Substantia nigra (tissue), 51 donors: ENCODE measurements at places on chromosomes 2 and 18.
A peak's percentile ranks its signal among the peaks of the same experiment; 100 is the strongest.

DNA sequence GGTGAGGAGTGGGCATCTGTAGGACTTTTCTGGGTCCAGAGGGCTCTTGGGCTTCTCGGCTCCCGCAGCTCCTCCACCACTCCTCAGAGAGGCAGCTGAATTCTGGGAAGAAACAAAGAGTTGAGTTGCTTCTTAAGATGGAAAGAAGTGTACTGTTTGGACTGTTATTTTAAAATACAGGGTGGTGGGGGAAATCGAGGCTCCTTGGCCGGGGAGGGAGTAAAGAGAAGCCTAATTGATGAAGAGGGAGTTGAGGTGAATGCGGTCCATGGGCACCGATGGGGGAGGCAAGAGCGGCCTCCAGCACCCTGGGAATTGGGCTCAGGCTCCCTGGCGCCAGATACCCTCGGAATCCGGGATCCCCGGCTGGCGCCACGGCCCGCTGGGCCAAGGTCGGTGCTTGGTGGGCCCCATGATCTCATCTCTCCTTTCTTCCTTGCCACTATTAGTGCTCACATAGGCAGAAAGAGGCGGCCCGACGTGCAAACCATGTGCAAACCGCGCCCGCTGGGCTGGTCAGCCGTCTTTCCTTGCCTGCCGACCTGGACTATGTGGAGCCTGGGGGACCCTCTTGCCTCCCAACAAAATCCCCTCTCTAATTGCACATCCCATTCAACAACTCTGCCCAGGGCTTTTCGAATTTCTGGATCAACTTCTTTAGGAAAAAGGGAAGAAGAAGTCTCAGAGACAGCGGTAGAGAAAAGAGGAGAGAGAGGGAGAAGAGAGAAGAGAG is 604 bp upstream of the SIX3 start:
- no peak for DNase-seq

DNA sequence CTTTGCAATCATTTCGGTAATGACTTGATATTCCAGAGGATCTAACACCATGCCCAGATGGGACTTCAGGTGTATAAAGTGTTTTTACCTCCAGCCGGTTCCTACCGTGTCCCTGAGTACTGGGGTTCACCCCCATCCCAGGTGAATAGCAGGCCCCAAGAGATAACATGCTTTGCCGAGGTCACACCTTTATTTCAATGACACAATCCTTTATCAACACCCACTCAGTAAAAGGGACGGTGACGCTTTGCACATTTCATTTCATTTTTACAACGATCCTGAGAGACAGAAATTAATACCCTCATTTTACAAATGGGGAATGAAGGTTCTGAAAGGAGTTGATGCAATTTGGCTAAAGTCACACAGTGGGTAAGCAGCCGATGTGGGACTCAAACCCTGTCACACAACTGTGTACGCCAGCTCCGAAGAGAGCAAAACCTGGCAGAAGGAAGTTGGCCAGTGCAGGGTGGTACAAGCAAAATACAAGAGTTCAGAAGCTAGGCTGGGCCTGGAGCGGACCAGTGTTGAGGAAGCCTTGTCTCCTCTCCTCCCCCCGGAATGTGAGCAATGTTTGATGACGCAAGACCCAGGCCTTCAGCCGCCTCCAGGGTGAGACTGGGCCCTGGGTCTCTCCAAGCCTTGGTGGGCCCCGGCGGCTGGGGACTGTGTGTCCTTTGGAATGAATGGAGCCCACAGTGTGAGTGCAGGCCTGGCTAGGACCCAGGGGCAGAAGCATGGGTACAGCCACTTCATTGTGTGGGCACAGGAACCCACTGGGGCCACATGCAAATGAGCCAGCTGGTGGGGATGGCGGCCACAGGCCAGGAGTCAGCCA is 139.6 kb upstream of the MYCN start:
- peak; percentile 94 for DNase-seq

DNA sequence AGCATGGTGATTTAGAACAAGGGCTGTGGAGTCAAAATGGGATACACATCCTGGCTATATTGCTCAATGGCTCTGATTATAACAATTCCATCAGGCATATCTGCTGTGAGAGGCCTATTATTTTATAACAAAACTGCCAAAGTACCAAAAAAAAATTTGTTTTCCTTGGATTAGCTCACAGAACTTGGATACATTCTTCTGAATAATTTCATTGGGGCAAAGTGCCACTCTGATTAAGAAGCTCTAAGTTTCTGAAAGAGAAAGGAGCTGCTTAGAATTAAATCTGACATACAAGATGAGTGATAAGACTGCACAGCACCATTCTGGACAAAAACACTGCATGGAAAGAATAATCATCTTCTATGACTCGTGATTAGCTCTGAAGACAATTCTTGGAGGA is 85.7 kb downstream of the SMC6 start:
- no peak for DNase-seq

- no peak for DNase-seq
These were observed 114.3 kb downstream of the DIS3L2 start for GRCh38 chr2:232075859-232076258.

DNA sequence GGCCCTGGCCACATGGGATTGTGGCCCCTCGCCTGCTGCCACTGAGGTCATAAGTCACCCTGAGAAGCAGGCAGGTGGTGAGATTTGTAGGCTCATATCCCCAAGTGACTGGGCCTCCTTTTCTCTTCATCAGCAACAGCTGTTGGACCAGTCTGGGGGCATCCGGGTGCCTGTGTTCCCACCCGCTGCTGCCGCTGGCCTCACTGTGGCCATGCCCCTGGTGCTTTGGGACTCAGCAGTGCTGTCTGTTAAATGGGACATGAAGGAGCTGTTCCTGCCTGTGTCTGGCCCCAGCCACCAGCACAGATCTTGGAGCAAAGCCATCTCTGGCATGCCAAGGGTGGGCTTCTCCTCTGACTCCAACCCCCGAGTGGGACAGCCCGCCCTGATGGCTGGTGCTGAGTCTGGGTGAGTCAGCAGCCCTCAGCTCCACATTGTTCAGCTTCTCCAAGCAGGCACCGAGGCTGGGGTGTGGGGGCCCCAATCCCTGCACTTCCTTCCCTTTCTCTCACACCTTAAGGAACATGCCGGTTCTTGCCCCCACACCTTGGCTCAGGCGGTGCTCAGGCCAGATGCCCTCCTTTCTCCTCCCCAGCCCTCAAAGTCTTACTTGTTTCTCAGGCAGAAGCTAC is 207.9 kb downstream of the GLI2 start:
- DNase-seq = no peak

- no peak for DNase-seq
These were observed 170.3 kb upstream of the SETBP1 start for GRCh38 chr18:44510390-44510789.

- DNase-seq = no peak
These were observed 652.8 kb upstream of the SOX11 start for GRCh38 chr2:5039241-5039975.

DNA sequence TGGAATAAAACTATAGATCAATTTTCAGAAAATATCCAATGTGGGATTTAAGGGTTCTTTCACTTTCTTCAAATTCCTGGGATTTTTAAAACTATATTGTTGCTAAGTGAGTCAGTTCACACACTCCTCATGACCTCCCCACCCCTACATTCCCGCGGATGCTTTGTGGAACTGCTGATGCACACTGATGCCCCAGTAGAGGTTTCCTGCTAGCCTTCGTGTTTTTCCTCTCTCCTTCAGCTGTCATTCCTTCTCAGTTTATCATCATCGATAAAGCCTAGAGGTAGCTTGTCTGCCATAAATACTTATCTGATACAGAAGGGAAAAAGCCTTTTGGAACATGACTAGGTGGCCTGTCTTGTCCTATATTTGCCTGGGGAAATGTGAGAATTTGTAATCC is 67.4 kb upstream of the GALNT5 start:
- DNase-seq = no peak

GRCh38 chr2:213679894-213680293 is 395.6 kb downstream of the SPAG16 start:
- no peak for DNase-seq

- DNase-seq = no peak
These were observed 58.8 kb downstream of the ACKR3 start for GRCh38 chr2:236628256-236628901.

DNA sequence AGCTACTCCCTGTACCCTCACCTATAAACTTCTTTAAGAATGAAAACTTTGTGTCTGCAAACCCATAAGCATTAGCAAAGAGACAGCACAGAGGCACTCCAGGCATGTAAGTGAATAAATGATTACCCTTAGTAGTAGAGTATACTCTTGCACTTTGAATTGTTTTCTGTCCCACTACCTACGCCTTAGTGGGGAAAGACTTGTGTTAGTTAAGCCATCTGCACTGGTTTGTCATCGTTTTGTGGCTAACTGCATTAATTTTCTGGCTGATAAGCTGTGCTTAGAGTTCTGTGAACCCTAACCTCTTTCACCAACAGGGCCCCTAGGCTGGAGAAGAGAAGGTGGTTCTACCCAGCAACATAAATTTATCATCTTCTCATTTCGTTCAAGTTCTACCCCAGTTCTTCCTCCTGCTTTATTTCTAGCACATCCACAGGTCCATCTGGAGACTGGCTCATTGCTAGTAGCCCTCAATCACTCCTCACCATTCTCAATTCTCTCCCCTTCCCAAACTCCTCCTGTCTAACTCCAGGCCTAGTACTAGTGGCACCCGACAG is 710 bp downstream of the LMAN2L start:
- no peak for DNase-seq

GRCh38 chr18:42228581-42228980 is 273.5 kb downstream of the PIK3C3 start:
- no peak for DNase-seq

- DNase-seq = no peak
These were observed 433.1 kb upstream of the MAP2 start for GRCh38 chr2:208990716-208991115.

DNA sequence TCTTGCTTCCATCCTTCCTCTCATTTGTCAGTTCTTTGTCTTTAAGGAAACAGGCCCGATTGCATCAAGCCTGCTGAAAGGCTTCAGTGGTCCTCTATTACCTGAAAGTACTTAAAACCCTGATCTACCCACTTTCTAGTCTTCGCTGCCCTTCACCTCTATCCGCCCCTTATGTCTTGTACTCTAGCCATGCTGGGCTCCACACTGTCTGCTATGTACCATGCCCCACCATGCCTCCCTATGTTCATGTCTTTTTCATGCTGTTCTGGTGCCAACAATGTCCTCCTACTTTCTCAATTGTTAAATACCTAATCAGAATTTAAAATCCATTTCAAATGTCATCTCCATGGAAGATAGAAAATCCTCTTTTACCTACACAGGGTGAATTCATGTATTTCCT is 28.2 kb downstream of the CRYGD start:
- no peak for DNase-seq

GRCh38 chr2:174013315-174013751 is 48.2 kb upstream of the SP3 start:
- no peak for DNase-seq

GRCh38 chr2:138689705-138690104 is 90.5 kb downstream of the NXPH2 start:
- no peak for DNase-seq

DNA sequence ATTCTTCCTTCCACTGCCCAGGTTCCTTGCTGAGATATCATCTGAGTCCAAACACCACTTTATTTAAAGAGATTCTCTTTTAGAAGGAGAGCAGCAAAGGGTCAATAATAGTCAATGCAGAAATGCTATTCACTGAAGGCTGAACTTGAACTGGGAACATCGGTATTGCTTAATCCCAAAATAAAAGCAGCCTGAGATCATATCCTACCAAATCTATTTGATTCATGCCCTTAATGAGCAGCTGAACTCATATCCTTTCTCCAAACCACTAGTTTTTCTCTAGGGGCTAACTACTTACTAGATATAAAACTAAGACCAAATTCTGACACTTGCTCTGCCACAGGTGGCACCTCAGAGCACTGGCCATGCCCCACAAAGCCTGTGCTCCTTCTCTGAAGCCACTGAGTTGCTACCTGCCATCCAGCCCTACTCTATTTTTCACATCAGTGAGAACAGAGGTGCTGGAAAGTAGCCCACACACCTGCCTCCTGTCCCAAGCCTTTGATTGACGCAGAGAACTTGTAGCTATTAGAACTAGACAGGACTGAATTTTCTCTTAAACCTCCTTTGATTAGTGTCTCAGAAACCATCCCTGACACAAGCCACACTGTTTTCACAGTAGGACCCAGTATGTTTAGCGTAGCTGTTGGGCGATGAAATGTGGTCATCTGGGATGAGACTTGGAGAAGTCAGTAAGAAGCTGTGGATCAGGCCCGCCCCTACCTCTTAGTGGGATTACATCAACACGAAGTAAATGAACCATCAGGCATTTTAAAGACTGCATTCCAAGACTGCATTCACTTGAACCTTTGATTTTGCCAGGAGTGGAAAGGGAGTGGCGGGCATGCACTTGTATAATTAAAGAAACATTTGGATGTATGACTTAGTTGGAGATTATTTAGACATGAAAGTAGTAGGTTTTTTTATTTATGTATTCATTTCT is 124.3 kb downstream of the RBMS1 start:
- DNase-seq = no peak

DNA sequence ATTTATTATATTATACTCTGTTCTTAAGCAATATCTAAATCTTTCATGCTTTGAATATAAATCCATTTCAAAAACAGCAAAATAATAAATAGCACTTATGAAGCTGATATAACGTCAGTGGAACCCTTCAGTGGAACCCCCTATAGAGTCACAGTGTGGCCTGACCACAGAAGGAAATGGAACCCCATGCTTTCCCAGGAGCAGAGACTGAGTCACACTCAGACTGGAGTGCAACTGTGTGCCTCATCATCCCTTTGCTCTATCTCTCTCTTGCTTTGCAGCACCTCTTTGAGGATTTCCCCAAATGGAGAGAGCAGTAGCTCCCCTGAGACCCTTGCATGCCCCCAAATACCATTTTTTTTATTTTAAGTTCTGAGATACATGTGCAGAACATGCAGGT is 13.1 kb downstream of the NXPH2 start:
- no peak for DNase-seq

- no peak for DNase-seq
These were observed 30.6 kb upstream of the EPC2 start for GRCh38 chr2:148614014-148614321.

GRCh38 chr2:101873543-101873942 is 118.2 kb upstream of the IL1R2 start:
- DNase-seq = no peak

DNA sequence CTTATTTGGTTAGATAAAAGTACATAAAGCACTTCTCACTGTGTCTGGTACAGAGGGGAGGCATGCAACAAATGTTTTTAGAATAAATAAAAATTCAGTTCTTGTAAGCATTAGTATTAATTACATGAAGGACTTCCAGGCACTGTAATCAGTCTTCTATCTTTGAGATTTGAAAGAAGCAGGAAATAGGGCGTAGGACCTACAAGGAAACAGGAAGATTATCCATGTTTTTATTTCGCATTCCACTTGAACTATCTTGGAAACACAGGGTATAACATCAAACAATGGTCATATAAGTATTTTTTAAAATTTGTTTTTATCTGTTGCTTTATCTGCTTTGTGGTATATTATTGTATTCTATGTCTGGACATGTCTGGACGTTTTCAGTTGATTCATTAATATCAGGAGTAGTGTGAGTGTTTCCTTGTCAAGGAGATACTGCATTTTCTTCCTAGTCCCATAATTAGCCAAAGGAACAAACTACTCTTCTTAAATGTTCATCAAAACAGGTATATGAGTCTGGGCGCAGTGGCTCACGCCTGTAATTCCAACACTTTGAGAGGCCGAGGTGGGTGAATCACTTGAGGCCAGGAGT is 32.5 kb downstream of the BMPR2 start:
- DNase-seq = no peak
